ENCODE measurements at places on chromosomes 1 and 21.

GRCh38 chr1:87915771-87916170 lies 587.1 kb downstream of the LMO4 start:
- no peak for DNase-seq

DNA sequence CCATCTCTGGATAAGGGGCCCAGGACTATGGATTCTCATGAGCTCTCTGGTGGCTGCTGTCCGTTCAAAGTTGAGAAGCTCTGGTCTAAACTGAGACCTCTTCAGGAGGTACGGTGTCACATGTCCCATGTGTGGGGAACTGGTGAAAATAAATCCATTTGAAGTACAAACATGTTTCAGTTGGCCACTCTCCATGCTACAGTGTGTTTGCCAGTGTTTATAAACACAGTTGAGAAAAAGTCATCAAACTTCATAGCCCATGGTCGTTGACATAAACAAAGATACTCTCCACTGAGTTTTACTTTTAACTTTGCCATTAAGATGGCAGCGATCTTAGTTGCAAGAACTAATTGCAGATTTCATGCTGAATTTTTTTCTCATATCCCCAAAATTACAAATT lies 72.8 kb downstream of the PSMG1 start:
- DNase-seq: no peak

DNA sequence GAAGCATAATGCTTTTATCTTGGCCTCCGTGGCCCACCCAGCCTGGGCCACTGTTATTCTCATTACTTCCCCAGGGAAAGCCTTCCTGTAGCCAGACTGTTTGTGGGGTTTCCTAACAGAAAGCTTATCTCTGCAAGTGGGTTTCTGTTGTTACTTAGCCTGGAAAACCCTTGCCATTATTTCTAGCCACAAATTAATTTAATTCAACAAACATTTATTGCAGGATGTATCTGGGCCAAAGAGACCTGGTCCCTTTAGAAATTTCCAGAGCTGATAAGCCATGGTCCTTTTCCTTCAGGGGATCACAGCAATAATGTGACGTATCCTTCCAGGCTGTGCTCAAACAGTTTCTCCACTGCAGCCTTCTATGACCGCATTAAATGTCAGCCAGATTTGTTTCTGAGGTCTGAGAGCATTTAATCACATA lies 20.9 kb downstream of the TNN start:
- no peak for DNase-seq

GRCh38 chr1:178412400-178412770 lies 84.4 kb downstream of the CLEC20A start:
- no peak for DNase-seq

GRCh38 chr1:4468804-4469514 lies 185.4 kb upstream of the AJAP1 start:
- DNase-seq: no peak

DNA sequence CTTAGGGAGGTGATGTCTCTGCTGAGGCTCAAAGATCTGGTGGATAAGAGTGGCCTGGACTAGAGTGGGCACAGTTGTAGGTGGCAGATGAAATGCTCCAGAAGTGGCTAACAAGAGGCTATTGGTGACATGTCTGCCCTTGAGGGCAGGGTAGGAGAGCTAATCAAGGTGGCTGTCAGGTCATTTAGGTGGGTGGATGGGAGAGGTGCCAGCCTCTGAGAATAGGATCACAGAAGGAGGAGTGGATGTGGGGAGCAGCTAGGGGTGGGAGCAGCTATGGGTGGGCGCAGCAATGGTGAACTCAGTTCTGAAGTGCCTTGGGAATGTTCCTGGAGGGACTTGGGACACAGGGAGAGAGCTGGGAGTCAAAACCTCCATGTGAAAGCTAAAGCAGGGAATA lies 142.0 kb upstream of the GRIK3 start:
- no peak for DNase-seq

DNA sequence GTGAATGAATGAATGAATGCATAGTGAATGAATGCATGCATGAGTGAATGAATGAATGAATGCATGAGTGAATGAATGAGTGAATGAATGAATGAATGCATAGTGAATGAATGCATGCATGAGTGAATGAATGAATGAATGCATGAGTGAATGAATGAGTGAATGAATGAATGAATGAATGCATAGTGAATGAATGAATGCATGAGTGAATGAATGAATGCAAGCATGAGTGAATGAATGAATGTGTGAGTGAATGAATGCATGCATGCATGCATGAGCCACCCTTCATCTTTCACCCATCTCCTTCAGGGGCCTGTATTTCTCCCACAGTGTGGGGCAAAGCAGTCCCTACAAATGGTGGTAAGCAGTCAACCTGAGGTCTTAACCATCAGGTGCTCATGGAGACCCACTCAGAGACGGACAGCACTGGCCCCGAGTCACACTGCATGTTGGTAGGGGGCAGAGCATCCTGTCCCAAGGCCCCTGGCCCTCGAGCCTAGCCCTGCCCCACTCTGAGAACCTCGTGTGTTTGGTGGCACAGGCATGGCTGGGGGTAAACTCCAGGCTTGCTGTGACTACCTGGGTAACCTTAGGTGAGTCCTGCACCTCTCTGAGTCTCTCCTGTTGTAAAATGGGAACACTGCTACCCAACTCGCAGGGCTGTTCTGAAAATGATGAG lies 28.0 kb upstream of the PAX7 start:
- no peak for DNase-seq

- no peak for DNase-seq
These were observed 40.4 kb upstream of the BMP8A start for GRCh38 chr1:39450956-39451606.

DNA sequence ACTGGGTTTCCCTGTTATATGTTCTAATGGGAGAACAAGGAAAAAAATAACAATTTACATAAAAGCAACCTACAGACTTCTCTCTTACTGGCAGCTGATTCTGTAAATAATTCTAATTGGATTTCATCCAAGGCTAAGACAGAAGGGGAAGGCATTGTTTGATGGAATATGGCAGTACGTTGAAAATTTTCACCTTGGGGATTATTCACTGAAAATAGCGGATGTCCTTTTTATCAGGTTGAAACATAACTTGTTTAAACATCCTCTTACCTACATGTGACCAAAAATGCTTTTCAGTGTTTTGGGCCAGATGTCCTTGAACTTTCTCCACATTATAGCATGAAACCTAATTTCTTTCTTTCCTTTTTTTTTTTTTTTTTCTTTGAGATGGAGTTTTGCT lies 24.9 kb downstream of the TSNAX start:
- no peak for DNase-seq

GRCh38 chr1:35675773-35676172 lies 34.4 kb upstream of the PSMB2 start:
- no peak for DNase-seq

GRCh38 chr1:33008051-33008914 lies 28.4 kb downstream of the AK2 start:
- no peak for DNase-seq

- DNase-seq: no peak
These were observed 16.4 kb downstream of the ATP1A2 start for GRCh38 chr1:160131803-160132565.

GRCh38 chr1:165257969-165258459 lies 98.5 kb downstream of the LMX1A start:
- no peak for DNase-seq
